ENCODE measurements at places on chromosomes 6 and 20.
A peak's percentile ranks its signal among the peaks of the same experiment; 100 is the strongest.

DNA sequence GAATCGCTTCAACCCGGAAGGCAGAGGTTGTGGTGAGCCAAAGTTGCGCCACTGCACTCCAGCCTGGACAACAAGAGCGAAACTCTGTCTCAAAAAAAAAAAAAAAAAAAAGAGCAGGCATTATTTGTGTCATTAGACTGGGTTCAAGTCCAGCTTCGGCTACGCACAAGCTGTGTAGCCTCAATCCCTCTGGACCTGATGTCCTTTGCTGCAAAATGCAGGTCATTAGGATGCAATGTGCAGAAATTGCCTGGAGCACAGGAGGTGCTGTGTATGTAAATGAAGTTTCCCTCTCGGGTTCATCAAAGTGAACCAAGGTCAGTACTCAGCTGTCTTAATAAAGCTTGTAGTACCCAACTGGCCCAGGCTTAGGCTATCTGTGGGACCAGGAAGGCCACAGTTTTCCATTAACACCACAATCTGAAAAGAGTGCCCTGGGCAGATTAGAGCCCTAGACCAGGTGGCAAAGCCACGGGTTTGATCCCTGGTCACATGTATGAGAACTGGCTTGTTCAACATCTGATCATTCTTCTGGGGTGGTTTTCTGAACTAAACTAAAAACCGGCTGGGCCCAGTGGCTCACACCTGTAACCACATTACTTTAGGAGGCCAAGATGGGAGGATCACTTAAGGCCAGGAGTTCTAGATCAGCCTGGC is 155.3 kb downstream of the ZMYND8 start:
- DNase-seq: no peak

DNA sequence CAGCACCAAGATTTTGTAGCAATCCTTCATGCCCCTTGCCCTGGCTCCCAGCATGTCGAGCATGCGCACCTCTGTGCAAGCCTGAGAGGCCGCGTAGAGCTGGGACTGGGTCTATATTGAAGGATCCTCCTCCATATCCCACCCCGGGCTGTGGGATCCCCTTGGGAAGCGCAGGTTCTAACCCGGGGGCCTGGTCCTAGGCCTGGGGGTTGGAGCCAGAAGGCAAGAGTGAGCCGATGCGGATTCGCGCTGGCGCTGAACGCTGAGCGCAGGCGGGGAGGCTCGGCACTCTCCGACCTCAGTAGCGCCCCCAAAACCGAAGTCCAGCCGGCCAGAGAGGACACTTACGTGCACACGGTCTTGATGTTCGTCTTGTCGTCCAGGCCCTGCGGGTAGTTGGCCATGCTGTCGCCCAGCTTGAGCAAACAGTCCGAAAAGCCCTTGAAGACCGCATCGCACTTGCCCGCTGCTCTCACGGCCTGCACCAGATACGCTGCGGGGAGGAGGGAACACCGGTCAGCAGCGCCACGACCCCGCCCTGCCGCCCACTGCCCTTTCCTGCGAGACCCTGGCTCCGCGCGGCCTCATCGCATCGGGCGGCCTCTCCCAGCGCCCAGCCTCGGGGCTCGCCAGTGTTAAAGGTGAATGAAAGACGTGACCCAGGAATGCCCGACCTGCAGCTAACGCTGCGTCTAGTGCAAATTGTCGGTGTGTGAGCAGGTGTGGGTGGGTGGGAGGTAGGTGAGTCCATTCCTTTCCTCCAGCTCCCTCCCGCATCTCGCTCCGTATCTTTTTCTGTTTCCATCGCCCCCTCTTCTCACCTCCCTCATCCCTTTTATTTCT is 4.5 kb downstream of the NRN1 start:
- peak; percentile 77 for DNase-seq

- DNase-seq: no peak
Observed at GRCh38 chr20:25274481-25274880, 26.6 kb downstream of the PYGB start.

- DNase-seq: no peak
Observed at GRCh38 chr6:27209196-27209595, 38.3 kb upstream of the PRSS16 start.
